ENCODE measurements at places on chromosomes 7 and 10. TPM values are rescaled to one million over a fixed set of nuclear protein-coding genes. Genes with fewer than 3 reads are reported as not detected.

The ADCY1 gene
- 0.59 TPM for total RNA-seq

The EN2 gene
- under 0.01 TPM for total RNA-seq

The MYO1G gene
- 0.29 TPM for total RNA-seq

The COL28A1 gene
- 0.29 TPM for total RNA-seq
